ENCODE measurements at places on chromosomes 7 and 10.
A peak's percentile ranks its signal among the peaks of the same experiment; 100 is the strongest.

- DNase-seq, result no peak
Observed at GRCh38 chr10:100374200-100374655, 27.2 kb downstream of the SCD start.

DNA sequence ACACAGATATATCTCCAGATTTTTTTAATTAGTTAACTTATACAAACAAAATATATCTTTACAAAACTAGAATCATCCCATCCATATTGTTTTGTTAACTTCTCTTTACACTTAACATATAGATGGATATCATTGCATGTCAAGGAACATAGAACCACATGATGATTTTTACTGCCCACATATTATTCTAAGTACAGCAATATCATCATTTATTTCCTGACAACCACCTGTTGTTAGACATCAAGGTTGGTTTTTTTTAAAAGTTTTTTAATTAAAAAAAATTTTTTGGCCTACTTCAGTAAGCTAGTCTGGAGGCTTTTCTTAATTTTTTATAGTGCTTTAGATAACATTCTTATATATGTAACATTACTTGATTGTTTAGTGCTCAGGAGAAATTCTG is 38.9 kb upstream of the BAMBI start:
- DNase-seq, result no peak

- peak; percentile 80 for DNase-seq
Observed at GRCh38 chr10:124075231-124075955, 18.0 kb downstream of the CHST15 start.

GRCh38 chr10:70690589-70690988 is 18.3 kb downstream of the ADAMTS14 start:
- DNase-seq, result no peak

GRCh38 chr7:44629829-44630522 is 23.5 kb downstream of the OGDH start:
- no peak for DNase-seq

DNA sequence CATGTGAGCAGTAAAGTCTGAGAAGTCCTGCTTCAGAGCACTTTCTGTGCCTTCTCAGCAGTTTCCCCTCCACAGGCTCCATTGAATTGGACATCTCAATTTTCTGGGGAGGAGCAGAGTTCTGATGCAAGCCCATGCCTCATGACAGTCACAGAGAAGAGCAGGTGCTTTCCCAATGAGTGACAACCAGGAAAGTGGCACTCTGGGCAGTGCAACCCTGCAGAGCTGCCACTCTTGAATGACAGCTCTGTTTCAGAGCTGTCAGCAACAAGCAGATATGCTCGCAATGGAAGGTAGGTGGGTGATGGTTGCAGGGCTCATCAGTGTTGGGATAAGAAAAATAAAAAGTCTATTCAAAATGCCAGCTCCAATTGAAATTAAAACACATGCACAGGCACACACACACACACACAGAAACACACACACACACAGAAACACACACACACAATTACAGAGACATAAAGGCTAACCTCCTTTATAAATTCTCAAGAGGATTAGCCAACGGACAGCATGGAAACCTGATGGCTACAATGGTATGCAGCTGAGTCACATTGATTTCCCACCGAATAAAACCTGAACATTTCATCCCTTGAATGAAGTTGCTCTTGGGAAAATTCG is 50.5 kb downstream of the C10orf67 start:
- DNase-seq, result peak; percentile 30

DNA sequence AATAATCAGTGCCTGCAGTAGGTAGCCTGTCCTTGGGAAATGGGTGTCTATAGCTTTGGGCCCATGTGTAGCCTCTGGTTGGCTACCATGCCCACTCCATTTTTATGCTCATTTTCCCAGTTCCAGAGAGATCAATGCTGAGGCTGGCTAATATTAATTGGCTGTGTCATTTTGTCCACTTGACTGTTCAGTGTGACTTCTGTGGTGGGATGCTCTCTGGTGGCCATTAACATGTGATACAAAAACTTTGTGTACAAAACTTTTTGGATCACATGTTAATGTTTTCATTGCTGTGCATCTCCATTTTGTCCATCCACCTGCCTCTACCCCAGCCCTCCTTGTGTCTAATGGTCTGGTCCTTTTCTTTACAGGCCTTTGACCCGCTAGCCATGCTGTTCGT is 22.7 kb downstream of the VIM start:
- DNase-seq, result no peak

DNA sequence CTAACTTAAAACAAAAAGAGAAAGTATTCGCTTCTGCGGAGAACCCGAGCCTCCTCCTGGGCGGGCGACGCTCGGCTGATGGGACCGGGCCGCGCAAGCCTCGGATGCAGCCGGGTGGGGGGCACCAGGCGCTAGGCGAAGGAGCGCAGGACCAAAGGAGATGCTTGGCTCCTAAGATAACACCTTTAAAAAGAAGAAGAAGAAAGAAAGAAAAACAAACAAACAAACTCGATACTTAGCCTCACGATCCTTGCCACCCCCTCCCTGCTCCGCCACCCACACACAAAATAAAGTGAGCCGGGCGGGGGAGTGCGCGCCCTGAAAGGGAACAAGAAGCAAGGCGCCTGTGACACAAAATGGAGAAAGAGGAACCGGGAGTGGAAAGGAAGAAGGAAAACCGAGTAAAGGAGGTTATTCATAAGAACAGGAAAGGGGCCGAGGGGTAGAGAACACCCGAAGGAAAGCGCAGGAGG is 34.0 kb upstream of the EBLN1 start:
- DNase-seq, result peak; percentile 92

- DNase-seq, result no peak
Observed at GRCh38 chr7:50056131-50056530, 36.9 kb downstream of the ZPBP start.

GRCh38 chr7:96173781-96174180 is 148.1 kb downstream of the SLC25A13 start:
- DNase-seq, result no peak

- DNase-seq, result no peak
Observed at GRCh38 chr10:61974601-61975390, 73.3 kb downstream of the ARID5B start.

GRCh38 chr10:130932326-130933007 is 379.1 kb downstream of the TCERG1L start:
- DNase-seq, result peak; percentile 61

GRCh38 chr7:45718464-45719330 is 144.5 kb downstream of the ADCY1 start:
- no peak for DNase-seq

GRCh38 chr7:28749638-28750037 is 208.5 kb downstream of the TRIL start:
- DNase-seq, result no peak

- peak; percentile 86 for DNase-seq
Observed at GRCh38 chr10:102642736-102643335, 1.4 kb upstream of the TRIM8 start.

DNA sequence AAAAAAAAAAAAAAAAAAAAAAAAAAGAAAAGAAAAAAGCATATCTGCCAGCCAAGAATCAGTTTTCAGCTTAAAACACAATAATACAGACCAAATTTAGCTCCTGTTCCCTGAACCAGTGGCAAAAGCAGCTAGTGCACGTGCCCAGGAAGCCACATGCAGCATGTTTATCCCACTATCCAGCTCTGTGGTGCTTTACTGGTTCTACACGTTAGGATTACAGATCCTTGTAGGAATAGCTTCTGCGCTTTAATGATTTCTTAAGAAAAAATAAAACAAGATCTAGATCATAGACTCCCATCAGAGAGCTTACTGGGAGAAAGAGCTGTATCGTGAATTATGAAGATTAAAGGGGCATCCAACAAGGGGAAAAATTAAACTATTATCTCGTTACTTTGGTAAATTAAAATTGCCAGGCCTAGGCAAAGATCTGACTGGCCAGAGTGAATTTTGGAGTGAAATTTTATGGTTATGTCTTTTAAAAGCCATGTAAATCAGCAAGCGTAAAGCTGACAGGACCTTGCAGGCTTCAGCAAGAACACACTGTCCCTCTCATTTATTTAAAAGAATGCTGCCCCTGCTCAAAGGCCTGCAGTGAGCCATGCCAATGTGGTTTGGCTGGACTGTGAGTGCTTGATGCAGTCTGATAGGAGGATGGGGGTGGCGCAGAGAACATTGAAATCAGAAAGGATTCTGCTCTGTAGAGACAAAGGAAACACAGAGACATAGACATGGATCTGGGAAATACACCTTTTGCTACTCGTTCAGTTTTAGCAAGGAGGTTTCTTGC is 177.3 kb upstream of the PHYHIPL start:
- DNase-seq, result no peak

- DNase-seq, result peak; percentile 17
Observed at GRCh38 chr7:156074084-156074483, 261.8 kb upstream of the SHH start.

DNA sequence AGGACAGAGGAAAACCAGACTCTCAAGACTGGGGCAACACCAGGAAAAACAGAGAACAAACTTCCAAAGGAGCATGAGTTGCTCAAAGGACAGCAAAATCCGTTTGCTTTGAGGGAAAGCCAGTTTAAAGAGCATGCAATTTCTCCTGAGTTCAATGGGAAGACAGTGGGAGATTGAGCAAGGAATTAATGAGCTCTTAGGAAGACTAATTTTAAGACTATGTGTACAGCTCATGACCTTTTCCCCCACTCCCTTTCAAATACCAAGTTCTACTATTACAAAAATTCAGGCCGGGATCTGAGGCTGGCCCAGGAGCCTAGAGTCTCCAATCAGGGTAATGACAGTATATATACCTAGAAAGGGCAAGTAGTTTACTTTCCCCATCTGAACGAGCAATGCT is 79.2 kb downstream of the EPDR1 start:
- no peak for DNase-seq

GRCh38 chr7:27144781-27145164 is 1.3 kb upstream of the HOXA5 start:
- peak; percentile 59 for DNase-seq

DNA sequence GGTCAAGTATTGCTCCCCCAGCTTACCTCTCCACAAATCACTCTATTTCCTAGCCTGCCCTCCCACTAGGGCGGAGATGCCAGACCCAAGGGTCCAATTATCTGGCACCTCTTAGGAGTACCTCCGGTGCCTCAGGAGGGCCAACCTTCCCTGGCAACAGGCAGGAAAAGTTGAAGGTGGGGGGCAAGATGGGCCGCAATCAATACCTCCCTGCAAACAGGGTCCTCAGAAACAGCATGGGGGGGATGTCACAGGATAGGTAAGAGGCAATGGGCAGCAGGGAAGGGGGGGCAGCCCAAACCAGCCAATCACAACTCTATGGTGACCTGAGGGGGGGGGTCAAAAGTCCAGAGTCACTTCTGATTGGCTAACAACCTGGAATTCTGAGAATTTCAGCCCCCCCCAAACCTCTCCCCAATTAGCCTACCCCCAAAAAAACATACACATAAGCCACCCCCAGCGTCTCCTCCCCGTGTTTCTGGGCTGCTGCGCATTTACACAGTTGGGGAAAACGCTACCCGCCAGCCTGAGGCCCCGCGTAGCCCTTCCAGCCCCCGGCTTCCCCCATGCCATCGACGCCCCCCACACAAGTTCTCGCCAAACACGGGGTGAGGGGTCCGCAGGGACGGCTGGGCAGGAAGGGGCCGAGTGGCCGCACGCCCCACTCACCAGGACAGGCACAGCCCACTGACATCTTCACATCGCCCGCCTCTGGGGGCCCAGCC is 589 bp downstream of the LDB1 start:
- DNase-seq, result peak; percentile 49

GRCh38 chr7:105250706-105251105 is 138.0 kb downstream of the SRPK2 start:
- DNase-seq, result no peak

- no peak for DNase-seq
Observed at GRCh38 chr10:55897490-55897921, 463.6 kb downstream of the ZWINT start.

GRCh38 chr10:97475936-97476594 is 22.2 kb downstream of the MMS19 start:
- DNase-seq, result no peak

DNA sequence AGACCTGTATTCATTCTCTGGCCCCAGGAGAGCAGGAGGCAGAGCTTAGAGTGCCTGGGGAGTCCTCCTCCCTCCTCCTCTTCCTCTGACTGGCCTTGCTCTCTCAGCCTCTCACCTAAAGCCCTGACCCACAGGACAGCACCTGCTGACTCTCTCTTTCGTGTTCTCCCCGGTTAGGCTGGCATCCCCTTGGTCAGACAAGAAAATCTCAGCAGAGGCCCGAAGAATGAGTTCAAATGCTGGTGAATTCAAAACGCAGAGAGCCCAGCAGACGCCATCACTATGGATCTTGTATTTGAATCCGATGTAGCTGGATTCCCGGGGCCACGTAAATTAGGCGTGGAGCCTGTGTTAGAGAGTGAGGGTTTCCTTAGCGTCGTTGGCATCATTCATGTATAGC is 255.3 kb downstream of the KLF6 start:
- DNase-seq, result no peak

GRCh38 chr10:15167411-15168290 is 842 bp downstream of the NMT2 start:
- DNase-seq, result peak; percentile 89

GRCh38 chr7:29684787-29685650 is 121.3 kb upstream of the WIPF3 start:
- peak; percentile 88 for DNase-seq

DNA sequence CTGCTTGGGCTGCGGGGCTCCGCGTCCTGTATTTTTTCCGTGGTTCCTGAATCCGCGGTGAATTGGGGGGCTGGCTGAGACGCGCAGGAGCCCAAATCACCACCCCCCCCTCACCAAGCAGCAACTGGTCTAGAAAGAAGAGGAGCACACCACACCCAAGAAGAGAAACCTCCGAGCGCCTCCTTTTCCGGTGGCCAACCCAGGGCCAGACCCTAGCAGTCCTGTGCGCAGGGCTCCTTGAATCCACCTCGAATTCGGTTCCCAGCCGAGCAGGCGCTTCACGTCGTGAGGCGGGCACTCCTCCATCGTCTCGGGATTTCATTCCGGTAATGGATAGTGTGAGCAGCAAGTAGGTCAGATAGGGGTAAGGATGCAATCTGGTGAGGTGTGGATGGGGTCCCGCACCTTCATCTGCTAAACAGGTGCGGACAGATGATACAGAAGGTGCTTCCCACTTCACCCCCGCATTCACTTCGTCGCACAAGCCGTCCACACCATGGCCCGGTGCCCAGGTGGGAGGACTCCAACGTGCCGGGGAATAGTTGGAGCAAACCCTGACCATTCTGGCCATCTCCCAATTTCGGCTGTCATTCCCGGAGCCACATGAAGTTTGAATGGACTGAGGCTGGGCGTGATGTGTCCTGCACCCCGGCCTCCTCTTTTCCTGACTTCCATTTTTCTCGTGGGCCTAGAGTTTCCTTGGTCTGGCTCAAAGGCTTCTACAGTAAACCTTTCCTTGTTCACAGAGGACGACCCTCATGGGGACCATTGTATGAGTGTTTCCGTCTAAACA is 19.8 kb upstream of the ZNF273 start:
- no peak for DNase-seq
